ENCODE measurements at places on chromosomes 3 and 15. TPM values are rescaled to one million over a fixed set of nuclear protein-coding genes. Genes with fewer than 3 reads are reported as not detected.
A peak's percentile ranks its signal among the peaks of the same experiment; 100 is the strongest.

ZNF717 gene
- 14.6 TPM for total RNA-seq

DNAJC13 gene
- 35.7 TPM for total RNA-seq

SH2D7 gene
- not detected for total RNA-seq

GPD1L gene
- 1.6 TPM for total RNA-seq

KLHL40 gene
- total RNA-seq = not detected

SNTN gene
- not detected for total RNA-seq

MBNL1 gene
- total RNA-seq = 9.8 TPM

LRTM1 gene
- not detected for total RNA-seq

AGBL1 gene
- total RNA-seq = 6.2 TPM

FBXO40 gene
- total RNA-seq = not detected

- no peaks in the 10 kb centered on the region for H3K36me3 ChIP-seq
- DNase-seq = no peak
- no peaks in the 10 kb centered on the region for H3K4me1 ChIP-seq
- H3K27me3 ChIP-seq = no peaks in the 10 kb centered on the region
- no peak overlapping the region for H3K27ac ChIP-seq
- H3K4me3 ChIP-seq = no peak overlapping the region
Observed at GRCh38 chr3:132407025-132407424, 10.3 kb upstream of the DNAJC13 start.

GRCh38 chr3:64179860-64180259 is 45.4 kb downstream of the PRICKLE2 start:
- no peak overlapping the region for H3K4me3 ChIP-seq
- H3K4me1 ChIP-seq = no peaks in the 10 kb centered on the region
- H3K36me3 ChIP-seq = no peaks in the 10 kb centered on the region
- H3K27ac ChIP-seq = no peak overlapping the region
- no peaks in the 10 kb centered on the region for H3K27me3 ChIP-seq

- no peaks in the 10 kb centered on the region for H3K4me1 ChIP-seq
- H3K36me3 ChIP-seq = no peaks in the 10 kb centered on the region
- H3K27me3 ChIP-seq = no peaks in the 10 kb centered on the region
- H3K4me3 ChIP-seq = no peak overlapping the region
Observed at GRCh38 chr3:14869917-14870782, 51.4 kb downstream of the FGD5 start.

GRCh38 chr3:16304061-16305010 is 39.3 kb downstream of the OXNAD1 start:
- no peaks in the 10 kb centered on the region for H3K27me3 ChIP-seq
- H3K27ac ChIP-seq = no peak overlapping the region
- peaks cover 35% of the 10 kb centered on the region for H3K4me1 ChIP-seq
- DNase-seq = no peak
- H3K4me3 ChIP-seq = no peak overlapping the region

- H3K27me3 ChIP-seq = no peaks in the 10 kb centered on the region
- no peak overlapping the region for H3K4me3 ChIP-seq
- H3K36me3 ChIP-seq = no peaks in the 10 kb centered on the region
Observed at GRCh38 chr15:85785887-85786780, 8.6 kb downstream of the KLHL25 start.

DNA sequence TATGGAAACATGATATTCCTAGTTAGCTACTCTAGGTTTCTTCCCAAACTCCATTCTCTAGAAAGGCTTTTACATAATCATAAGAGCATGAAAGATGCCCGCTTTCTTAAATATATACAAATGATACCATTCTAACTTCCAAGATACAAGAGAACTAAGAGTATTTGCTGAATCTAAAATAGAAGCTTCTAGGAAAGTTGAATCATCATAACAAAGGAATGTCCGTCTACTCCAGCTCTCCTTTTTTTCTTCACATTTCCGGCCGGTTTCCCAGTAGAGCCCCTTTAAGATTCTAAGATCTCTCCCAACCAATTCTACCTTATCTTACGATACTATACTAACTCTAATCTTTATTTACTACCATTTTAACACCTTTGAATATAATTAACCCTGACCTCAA is 60.1 kb downstream of the RAD18 start:
- no peaks in the 10 kb centered on the region for H3K27me3 ChIP-seq
- DNase-seq = no peak
- no peaks in the 10 kb centered on the region for H3K4me1 ChIP-seq
- no peak overlapping the region for H3K27ac ChIP-seq
- H3K4me3 ChIP-seq = no peak overlapping the region

DNA sequence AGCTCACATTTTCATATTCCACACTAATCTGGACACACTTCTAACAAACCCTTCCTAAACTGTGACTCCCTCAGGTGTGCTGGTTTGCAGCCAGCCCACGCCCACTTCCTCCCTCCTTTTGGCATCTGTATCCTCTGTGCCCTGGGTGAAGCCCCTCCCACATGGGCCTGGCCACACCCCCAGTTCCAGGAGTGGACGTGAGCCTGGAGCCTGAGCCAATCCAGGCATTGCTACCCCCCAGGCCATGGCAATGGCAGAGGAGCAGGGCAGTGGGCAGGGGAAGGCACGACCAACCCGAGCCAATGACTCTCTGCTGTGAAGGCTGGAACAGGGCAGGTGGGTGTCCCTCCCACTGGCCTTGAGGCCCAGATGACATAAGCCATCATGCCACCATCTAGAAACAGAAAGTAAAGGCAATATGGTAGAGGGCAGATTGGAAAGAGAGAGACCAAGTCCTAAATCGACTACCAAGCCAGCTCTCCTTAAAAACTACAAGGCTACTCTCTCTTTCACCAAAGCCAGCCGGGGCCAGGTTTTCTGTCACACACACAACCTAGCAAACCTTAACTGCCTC is 18.6 kb downstream of the FAM174B start:
- DNase-seq = no peak
- H3K27ac ChIP-seq = peak overlapping the region; percentile 37
- no peak overlapping the region for H3K4me3 ChIP-seq
- H3K27me3 ChIP-seq = no peaks in the 10 kb centered on the region

GRCh38 chr15:91522605-91523332 is 330.7 kb upstream of the SLCO3A1 start:
- H3K4me3 ChIP-seq = no peak overlapping the region
- no peak overlapping the region for H3K27ac ChIP-seq
- peaks cover 5% of the 10 kb centered on the region for H3K4me1 ChIP-seq

- no peaks in the 10 kb centered on the region for H3K27me3 ChIP-seq
- peaks cover 4% of the 10 kb centered on the region for H3K4me1 ChIP-seq
- no peak for DNase-seq
- H3K36me3 ChIP-seq = no peaks in the 10 kb centered on the region
Observed at GRCh38 chr3:57787867-57788623, 31.9 kb downstream of the SLMAP start.

- no peaks in the 10 kb centered on the region for H3K27me3 ChIP-seq
- H3K36me3 ChIP-seq = peaks cover 14% of the 10 kb centered on the region
- DNase-seq = no peak
- H3K27ac ChIP-seq = peak overlapping the region; percentile 3
Observed at GRCh38 chr3:123951522-123952447, 9.2 kb downstream of the CCDC14 start.

DNA sequence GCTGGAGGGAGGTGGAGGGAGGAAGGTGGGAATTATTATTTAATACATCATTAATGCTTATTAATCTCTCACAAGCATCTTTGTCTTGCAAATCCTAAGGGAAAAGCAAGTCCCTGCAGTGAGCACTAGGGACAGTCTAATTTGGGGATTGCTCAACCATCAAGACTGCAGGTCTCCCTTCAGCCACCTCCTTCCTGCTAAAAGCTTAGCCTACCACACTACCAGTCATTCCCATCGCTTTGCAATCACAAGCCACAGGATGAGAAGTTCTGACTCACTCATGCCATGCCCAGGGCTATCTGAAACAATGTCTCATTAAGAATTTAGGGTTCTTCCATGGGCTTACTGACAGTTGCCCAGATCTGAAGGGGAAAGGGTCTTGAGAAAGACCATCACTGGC is 51.0 kb upstream of the EIF1B start:
- no peak overlapping the region for H3K27ac ChIP-seq
- no peaks in the 10 kb centered on the region for H3K36me3 ChIP-seq
- DNase-seq = peak; percentile 10

GRCh38 chr15:42490291-42490670 is 660 bp downstream of the ZNF106 start:
- H3K4me1 ChIP-seq = peaks cover 4% of the 10 kb centered on the region
- peak overlapping the region; percentile 69 for H3K4me3 ChIP-seq
- DNase-seq = no peak
- no peak overlapping the region for H3K27ac ChIP-seq
- H3K27me3 ChIP-seq = no peaks in the 10 kb centered on the region

DNA sequence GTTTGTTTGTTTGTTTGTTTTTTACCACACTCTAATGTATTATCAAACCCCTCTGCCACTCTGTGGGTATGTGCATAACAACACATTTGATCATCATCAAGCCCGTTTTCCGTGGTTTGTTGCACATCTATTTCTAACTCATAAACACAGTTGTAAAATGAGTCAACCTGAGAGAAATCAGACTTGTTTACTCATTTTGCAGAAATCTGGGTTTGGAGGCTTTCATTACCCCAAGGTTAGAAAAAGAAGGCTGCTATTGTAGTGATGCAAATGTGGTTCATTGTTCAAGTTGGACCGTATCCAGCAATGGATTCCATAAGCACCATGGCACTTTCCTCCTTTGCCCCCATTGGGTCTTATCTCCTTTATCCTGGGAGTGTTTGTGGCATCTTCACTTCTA is 353.2 kb upstream of the SOX2 start:
- DNase-seq = no peak
- no peaks in the 10 kb centered on the region for H3K4me1 ChIP-seq
- H3K27ac ChIP-seq = no peak overlapping the region
- H3K36me3 ChIP-seq = no peaks in the 10 kb centered on the region

DNA sequence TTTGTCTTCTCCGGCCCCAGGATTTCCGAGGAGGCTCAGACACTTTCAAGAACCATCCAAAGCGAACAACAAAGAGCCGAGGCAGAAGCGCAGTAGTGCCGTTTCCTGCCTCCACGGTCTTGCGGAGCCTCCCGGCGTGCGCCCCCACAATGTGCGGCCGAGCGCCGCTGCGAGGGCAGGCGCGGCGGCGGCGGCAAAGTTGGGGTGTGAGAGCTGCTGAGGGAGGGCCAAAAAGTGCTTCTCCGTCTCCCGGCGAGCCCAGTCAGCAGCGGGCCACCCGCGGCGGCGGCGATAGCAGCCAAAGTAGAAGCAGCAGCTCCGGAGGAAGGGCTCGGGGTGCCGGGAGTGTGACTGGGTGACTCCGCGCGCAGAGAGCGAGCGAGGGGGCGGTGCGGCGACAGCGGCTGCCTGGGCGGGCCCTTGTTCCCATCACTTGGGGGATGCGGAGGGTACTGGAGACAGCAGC is 749.1 kb downstream of the ROBO1 start:
- no peaks in the 10 kb centered on the region for H3K27me3 ChIP-seq
- peak overlapping the region; percentile 82 for H3K4me3 ChIP-seq
- peaks cover 26% of the 10 kb centered on the region for H3K4me1 ChIP-seq
- no peaks in the 10 kb centered on the region for H3K36me3 ChIP-seq

DNA sequence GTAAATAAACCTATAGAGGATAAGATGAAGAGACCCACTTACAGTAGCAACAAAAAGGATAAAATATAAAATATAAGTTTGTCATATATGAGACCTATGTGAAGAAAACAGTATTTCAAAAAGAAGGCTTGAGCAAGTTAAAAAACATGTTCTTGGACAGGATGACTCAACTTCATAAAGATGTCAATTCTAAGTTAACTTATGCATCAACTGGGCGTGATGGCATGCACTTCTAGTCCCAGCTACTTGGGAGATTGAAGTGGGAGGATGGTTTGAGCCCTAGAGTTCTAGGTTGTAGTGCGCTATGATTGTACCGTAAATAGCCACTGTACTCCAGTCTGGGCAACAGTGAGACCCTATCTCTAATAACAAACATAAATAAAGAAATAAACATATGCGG is 59.7 kb downstream of the PDCD6IP start:
- no peaks in the 10 kb centered on the region for H3K27me3 ChIP-seq
- no peaks in the 10 kb centered on the region for H3K4me1 ChIP-seq
- no peak overlapping the region for H3K27ac ChIP-seq

DNA sequence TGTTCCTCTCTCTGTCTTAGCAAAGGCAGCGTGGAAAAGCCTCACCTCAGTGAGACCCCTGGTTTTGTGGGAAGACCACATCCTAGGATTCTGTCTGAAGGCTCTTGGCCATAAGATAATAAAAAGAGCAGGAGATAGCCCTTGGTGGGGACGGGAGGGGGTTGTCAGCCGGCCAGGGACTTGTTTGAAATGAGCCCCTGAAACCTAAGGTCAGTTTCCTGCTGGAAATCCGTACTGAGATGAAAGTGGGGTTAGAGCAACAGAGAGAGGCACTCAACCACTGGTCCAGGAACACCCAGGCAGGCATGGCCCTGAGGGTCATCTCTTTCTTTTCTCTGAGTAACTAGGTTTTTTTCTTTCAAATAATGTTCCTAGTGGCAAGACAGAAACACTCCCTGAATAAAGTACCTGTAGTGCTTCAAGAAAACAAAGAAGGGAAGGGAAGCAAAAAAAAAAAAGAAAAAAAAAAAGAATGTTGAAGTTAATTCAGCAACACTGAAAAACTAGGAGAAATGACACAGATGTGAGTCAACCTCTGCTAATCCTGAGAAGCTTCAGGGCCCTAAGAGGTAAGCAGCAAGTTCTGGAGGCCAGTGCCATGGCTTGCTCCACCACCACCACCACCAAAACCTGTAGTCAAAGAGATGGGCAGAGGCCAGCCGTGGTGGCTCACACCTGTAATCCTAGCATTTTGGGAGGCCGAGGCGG is 3.2 kb downstream of the ITGB5 start:
- H3K4me1 ChIP-seq = peaks cover 46% of the 10 kb centered on the region
- peak overlapping the region; percentile 22 for H3K4me3 ChIP-seq
- peak overlapping the region; percentile 95 for H3K27ac ChIP-seq
- no peaks in the 10 kb centered on the region for H3K36me3 ChIP-seq
- DNase-seq = peak; percentile 56

DNA sequence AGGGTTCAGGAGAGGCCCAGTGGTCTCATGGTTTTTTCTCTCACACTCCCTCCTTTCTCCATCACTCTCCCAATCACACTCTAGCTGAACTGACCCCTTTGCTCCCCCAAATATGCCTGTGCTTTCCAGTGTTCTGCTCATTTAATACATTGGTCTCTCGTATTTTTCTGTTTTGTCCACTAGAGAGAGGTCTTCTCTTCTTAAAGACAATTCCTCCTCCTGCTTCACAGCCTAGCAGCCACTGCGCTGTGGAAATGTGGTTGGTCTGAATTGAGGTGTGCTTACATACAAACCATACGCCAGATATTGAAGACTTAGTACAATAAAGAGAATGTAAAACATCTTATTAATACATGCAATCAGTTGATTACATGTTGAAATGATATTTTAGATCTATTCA is 60.6 kb upstream of the XCR1 start:
- no peaks in the 10 kb centered on the region for H3K4me1 ChIP-seq
- no peak overlapping the region for H3K27ac ChIP-seq
- H3K27me3 ChIP-seq = no peaks in the 10 kb centered on the region

- no peak for DNase-seq
- no peak overlapping the region for H3K4me3 ChIP-seq
- no peaks in the 10 kb centered on the region for H3K36me3 ChIP-seq
- peaks cover 6% of the 10 kb centered on the region for H3K27me3 ChIP-seq
Observed at GRCh38 chr15:69143756-69144436, 16.5 kb upstream of the GLCE start.

DNA sequence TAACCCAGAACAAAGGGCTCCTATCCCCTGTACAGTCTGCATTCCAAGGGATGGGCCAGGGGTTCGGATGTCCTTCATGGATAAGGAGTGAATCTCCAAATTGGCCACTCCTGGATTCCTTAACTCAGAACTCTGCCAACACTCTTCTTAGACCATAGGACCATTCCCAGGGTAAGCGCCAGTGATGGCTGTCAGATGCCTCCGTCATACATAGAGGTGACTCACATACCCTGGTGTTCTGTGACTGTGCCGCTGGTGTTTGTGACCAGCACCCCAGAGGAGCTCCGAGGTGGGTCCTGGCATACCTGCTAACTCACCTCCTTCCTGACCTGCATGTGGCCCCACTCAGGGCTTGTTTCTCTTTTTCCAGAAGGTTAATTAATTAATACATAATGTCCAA is 134.7 kb downstream of the KLF13 start:
- H3K27ac ChIP-seq = no peak overlapping the region
- no peaks in the 10 kb centered on the region for H3K36me3 ChIP-seq
- DNase-seq = no peak
